ENCODE measurements at places on chromosomes 2 and 18. TPM values are rescaled to one million over a fixed set of nuclear protein-coding genes. Genes with fewer than 3 reads are reported as not detected.
A peak's percentile ranks its signal among the peaks of the same experiment; 100 is the strongest.

Gene FZD7
- 6.2 TPM for total RNA-seq

Gene SH2D6
- total RNA-seq = not detected

DNA sequence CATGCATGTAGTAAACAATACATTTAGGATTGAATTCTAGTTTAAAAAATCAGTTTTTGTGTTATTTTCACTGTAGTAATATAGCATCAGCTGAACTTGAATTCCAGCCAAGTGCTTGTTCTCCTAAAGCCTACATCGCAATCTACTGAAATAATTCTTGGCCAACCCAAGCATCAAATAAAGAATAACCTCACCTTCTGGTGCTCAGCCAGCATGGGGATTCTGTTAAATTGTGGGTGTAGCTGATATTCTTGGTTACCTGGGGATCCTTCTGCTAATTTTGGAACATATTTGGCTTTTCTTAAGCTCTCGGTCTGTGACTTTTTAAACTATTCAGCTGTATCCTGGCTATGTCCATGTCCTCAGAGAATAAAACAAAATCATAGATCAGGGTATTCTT lies 248.8 kb downstream of the NRXN1 start:
- DNase-seq = no peak

GRCh38 chr2:207719008-207719407 lies 7.6 kb downstream of the CCNYL1 start:
- DNase-seq = no peak

DNA sequence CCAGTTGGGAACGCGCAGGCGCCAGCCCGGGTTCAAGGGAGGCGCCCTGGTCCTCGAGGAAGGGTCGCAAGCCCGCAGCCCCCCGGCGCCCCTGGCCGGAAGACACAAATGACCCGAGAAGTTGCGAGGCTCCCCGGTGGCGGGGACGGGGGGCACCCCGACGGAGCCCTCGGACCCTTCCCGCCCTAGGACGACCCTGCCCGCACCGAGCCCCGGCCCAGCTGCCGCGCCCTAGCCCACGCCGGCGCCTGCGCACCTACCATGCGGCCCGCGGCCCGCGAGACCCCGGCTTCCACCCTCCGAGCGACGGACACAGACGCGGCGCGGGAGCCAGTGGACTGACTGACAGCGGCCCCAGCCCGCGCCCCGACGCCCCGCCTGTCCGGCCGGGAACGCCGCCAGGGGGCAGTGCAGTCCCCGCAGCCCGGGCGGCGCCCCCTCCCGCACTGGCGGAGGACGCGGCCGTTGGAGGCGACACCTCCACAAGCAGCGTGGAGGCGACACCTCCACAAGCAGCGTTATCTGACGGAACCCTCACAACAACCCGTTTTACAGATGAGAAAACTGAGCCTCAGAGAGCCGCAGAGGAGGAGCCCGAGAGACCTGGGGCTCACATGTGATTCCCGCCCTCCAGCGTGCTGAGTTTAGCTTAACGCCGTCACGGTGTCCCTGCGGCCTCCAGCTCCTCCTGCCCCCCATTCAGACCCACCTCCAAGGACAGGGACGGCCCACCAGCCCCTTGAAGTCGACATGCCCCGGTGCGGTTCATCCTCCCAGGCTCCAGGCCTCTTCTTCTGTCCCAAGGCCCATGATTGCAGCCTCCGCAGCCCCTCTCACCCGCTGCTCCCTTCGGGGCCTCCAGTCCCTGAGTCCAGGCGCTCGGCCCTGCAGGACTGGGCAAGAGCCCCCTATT lies at the start of gene NMUR1:
Gene NMUR1, minus strand, starts transcription at position 347 of the 913 bp plus-strand sequence. Its CDS starts 84 bp downstream, at position 263.
- DNase-seq = peak; percentile 67

GRCh38 chr2:149606251-149606811 lies 18.8 kb upstream of the MMADHC start:
- no peak for DNase-seq

DNA sequence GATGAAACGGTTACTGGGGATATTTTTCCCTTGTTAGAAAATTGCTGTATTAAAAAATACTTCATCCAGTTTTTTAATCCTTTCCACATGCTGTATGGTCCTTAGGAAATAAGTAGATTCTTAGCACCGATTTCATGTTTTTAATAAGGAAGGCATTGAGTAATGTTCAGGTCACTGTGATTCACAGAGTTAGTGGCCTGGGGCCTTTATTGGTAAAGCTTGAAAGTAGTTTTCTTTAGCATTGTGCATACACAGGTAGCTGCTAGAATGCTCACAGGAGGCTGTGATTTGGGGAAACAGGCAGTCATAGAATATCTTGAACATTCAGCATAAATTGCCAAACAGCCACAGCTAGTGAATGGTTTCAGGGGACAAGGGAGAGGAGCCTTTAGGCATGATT lies 79.8 kb downstream of the XRCC5 start:
- DNase-seq = no peak

DNA sequence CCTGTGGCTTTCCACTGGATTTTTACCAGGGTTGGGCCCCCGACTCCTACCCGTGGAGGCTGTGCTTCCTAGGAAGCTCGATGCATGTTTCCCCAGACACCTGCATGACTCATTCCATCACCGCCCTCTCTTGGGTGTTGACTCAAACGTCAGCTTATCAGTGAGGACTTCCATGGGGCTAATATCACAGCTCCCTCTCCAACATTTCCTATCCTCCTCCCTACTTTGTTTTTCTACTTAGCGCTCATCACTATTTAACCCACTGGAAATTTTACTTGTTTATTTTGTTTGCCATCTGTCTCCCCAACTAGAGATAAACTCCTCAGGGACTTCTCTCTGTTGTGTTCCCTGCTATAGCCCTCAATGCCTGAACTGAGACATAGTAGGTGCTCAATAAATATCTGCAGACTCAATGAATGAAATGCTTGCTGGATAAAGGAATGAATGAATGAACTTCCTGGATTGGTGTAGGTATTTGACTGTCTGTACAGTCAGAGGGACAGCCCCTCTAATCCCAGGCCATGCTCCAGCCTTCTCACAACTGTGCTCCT lies 89.7 kb upstream of the MSH2 start:
- peak; percentile 73 for DNase-seq

DNA sequence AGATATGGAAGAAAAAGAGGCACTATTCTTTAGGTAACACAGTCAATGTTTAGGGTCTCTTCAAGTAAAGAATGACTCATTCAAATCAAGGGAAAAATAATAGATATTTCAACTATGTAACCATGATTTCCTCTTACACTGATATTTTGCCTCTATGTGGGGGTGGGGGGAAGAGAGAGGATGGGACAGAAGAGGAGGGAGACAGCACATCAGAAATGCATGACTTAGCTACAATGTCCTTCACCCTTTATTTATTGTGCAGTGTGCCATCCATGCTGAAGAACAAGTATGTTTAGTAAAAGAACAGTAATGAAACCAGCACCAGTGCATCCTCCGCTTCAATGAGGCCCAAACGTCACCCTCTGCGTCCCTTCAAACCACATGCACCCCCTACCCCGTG lies 204.8 kb downstream of the HDAC4 start:
- DNase-seq = no peak

GRCh38 chr2:204608237-204608939 lies 63.1 kb downstream of the PARD3B start:
- no peak for DNase-seq

Gene ABHD1
- not detected for total RNA-seq

DNA sequence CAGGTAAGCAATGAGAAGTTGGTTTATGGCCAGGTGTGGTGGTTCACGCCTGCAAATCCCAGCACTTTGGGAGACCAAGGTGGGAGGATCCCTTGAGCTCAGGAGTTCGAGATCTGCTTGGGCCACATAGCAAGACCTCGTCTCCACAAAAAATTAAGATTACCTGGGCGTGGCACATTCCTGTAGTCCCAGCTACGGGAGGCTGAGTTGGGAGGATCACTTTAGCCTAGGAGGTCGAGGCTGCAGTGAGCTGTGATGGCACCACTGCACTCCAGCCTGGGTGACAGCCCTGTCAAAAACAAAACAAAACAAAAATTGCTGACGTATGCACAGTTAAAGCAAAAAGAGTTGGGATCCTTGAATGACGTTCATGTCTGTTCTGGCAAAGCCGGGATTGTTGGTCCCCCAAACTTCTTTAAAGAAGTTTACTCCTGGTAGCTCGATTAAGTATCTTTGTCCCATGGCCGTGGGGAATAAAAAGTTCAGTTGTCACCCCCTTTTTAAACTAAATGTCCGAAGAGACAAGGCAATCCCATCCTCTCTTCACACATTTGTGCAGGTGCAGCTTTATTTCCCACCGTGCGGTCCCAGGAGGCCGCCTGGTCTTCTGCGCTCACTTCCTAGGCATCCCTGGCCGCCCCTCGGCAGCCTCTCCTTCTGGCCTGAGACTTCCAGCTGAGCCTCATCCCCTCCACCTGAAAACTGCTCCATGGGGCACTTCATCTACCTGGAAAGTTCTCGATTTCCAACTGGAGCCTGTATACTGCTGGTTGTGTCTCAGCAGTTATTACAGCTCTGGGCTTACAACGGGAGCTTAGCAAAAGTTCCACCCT lies 762 bp upstream of the SPOPL start:
- peak; percentile 31 for DNase-seq

Gene FLACC1
- 5.2 TPM for total RNA-seq

- no peak for DNase-seq
Observed at GRCh38 chr2:146124741-146125140, 1604.8 kb upstream of the ZEB2 start.

Gene MARCO
- 1.9 TPM for total RNA-seq

- DNase-seq = peak; percentile 50
Observed at GRCh38 chr2:64876137-64876647, 113.0 kb upstream of the SLC1A4 start.

GRCh38 chr2:168186452-168186851 lies 60.9 kb downstream of the STK39 start:
- no peak for DNase-seq
